ENCODE measurements at places on chromosomes 5 and 9.
A peak's percentile ranks its signal among the peaks of the same experiment; 100 is the strongest.

DNA sequence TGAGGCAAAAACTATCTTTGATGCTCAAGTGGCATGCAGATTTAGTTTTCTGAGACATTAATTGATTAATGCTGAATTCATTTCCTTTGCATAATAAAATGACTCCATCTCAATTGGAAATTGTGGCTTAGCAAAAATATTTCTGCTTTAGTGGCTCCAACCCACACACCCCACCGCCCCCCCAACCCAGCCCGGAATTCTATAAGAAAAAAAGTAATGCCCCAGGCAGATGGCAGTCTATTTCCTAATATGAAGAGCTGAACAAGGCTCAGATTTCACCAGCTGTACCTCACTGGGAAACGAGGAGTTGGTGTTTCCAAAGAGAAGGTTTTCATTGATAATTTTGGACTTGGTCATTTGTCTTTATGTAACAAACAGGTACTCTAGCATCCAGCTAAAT, 182.1 kb downstream of the FBN2 start:
- peak; percentile 9 for DNase-seq

DNA sequence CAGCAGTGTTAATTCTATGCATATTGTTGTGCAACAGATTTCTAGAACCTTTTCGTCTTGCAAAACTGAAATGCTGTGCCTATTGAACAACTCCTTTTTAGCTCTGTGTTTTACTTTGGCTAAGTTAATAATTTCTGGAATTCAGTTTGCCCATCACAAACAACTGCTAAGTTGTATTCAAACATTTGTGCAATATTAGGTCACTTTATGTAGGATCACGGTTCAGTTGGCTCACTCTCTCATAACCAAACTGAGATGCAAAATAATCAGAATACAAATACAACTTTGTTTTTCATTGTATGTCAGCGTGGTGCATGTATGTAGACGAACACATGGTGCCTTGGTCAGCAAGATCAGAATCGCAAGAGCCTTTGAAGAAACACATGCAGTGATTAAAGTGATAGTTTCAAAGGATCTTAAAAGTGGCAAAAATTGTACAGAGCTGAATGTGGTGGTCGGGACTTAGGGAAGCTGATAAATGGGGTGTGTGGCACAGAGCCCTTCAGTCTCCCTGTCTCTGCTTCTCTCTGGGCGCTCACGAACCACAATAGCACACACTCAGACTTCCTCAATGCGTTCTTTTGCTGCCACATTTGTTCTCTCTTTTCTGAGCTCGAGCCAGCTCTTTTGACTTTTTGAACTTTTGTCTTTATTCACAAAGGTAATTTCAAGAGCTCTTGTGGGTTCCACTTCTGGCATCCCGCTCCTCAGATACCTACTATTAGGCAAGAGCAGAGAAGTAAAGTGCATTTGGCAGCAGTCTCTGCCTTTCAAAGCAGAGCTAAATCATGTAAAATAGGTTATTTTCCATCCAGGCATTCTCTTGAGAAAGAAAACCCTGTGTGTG, 112.4 kb upstream of the CTSL start:
- no peak for DNase-seq

- DNase-seq, result no peak
Measured at GRCh38 chr5:177491429-177491945, 5.9 kb downstream of the PDLIM7 start.

- DNase-seq, result peak; percentile 9
Measured at GRCh38 chr5:29218138-29218537, 1975.3 kb upstream of the CDH6 start.

- DNase-seq, result no peak
Measured at GRCh38 chr5:145393426-145393825, 441.7 kb downstream of the PRELID2 start.

DNA sequence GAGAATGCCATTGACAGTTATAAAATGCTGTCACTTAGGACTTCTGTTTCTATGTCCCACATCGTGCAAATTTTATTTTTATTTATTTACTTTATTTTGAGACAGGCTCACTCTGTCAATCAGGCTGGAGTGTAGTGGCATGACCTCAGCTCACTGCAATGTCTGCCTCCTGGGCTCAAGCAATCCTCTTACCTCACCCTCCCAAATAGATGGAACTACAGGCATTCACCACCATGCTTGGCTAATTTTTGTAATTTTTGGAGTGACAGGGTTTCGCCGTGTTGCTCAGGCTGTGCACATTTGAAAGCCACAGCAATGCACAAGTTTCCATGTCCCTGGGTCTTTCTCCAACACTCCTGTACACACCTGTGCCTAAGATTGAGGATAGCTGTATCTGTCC, 51.8 kb downstream of the ADAMTS16 start:
- no peak for DNase-seq

Data from NCI-H510A treated with DMSO at 0.1 percent for 48 hours (cell line).